GM13977 (cell line): ENCODE measurements at places on chromosomes 1 and 21.

DNA sequence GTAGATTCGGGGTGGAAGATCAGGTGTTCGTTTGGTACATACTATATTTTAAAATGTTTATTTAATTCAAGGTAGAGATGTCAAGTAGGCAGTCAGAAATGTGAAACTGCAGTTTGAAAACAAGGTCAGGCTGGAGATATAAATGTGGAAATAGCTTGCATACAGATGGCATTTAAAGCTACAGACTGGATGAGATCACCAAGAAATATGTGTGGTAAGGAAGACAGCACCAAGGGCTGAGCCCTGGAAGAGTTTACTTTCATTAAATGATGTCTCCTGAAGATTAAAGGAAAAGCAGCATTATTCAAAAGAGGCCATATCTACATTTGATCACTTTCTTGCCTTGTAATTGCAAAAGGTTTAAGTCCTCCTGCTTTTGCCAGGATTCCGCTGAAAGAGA lies 271.3 kb downstream of the PTBP2 start:
- no peak for DNase-seq

GRCh38 chr21:29904359-29905282 lies 35.2 kb downstream of the GRIK1 start:
- DNase-seq, result no peak

DNA sequence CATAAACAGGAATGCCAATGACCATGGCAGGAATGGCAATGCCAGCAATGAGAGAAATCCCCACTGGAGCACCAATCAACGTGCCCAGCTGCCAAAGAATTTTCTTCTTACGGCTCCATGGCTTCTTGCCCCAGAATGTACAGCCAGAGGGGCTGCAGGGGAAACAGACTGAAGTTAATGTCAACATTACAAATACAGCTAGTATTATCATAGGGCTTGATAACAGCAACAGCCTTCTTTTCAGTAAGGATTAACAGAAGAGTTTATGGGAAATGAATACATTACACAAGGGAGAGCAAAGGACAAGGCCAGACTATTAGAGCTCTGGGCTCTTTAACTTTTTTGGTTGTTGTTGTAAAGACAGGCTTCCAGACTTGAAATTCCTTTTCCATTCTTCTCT lies 18.2 kb downstream of the RNF19B start:
- no peak for DNase-seq

GRCh38 chr1:20430355-20431175 lies 55.4 kb downstream of the CAMK2N1 start:
- peak; percentile 63 for DNase-seq

GRCh38 chr1:164689672-164690511 lies 130.9 kb downstream of the PBX1 start:
- DNase-seq, result no peak

- DNase-seq, result no peak
Measured at GRCh38 chr1:239417986-239418640, 31.7 kb downstream of the CHRM3 start.

GRCh38 chr21:35005560-35006224 lies 43.4 kb downstream of the RUNX1 start:
- no peak for DNase-seq

DNA sequence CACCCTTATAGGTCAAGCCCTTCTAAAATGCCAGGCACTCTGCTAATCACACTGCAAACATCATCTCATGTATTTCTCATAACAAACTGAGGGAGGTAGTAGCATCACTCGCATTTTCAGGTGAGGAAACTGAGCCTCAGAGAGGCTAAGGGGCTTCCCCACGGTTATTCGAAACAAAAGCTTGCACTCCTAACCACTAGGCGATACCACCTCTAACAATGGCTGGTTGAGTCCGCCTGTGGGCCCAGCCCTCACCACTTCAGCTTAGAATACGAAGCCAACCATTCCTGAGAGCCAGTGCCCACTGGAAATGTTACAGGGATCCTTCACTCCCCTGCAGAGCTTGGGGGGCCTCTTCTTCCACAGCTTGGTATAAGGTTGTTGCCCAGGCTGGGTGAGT lies 65.3 kb upstream of the TENT5C start:
- no peak for DNase-seq

- DNase-seq, result peak; percentile 18
Measured at GRCh38 chr1:87588495-87588894, 259.8 kb downstream of the LMO4 start.

DNA sequence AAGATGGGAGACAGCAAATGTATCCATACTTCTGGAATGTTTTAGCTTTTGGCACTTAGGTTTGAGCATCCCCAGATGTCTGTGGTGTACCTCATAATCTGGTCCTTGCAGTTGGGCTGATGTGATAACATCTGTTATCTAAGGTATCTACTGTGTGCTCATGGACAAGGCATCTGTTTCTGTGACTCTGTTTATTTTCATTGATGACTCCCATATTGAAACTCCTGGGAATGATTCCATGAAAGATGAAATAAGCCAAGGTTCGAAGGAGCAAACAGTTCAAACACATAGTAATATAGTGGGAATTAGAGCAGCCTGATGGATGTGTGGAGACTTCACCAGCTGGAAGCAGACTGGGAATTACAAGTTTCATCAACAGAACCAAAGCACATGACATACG lies 20.7 kb upstream of the TRIM45 start:
- DNase-seq, result no peak

GRCh38 chr1:45016767-45017166 lies 4.7 kb downstream of the UROD start:
- no peak for DNase-seq

DNA sequence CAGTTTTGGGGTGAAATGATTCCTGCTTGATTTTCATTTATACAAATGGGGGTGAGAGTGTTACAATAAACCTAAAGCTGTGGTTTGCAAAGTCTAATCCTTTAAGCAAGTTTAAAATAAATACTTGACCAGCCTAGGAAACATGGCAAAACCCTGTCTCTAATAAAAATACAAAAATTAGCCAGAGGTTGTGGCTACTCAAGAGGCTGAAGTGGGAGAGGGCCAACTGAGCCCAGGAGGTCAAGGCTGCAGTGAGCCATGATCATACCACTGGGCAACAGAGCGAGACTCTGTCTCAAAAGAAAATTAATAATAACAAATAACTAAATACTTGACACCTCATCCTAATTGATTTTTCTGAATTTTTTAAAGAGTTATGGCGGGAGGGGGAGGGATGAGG lies 110.8 kb downstream of the EIF4G3 start:
- DNase-seq, result no peak

GRCh38 chr1:68113966-68114365 lies 63.5 kb upstream of the DIRAS3 start:
- no peak for DNase-seq

DNA sequence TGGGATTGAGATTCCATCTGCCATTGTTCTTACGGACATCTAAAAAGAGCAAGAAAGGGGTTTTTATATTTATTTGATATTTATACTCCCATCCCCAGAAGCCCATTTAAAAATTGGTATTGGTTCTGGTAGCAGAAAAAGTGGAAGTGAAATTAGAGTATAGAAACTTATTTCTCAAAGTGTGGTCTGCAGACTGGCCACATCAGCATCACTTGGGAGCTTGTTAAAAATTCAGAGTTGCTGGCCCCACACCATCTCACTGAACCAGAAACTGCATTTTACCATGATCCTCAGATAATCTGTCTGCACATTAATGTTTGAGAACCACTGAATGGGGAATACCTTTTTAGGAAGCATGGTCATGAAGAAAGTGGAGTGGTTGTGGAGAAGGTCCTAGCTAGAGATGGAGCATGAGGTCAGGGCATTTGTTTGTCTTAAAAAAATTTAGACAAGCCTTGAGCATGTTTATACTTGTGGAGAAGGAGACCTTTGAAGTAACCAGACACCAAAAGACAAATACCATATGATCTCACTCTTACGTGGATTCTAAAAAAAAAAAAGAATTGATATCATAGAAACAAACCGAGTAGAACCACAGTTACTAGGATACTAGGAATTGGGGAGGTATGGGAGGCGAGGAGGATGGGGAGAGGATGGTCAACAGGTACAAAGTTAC lies 116.3 kb downstream of the ST6GALNAC3 start:
- peak; percentile 9 for DNase-seq

- DNase-seq, result no peak
Measured at GRCh38 chr1:205570796-205571537, 60.8 kb downstream of the ELK4 start.

DNA sequence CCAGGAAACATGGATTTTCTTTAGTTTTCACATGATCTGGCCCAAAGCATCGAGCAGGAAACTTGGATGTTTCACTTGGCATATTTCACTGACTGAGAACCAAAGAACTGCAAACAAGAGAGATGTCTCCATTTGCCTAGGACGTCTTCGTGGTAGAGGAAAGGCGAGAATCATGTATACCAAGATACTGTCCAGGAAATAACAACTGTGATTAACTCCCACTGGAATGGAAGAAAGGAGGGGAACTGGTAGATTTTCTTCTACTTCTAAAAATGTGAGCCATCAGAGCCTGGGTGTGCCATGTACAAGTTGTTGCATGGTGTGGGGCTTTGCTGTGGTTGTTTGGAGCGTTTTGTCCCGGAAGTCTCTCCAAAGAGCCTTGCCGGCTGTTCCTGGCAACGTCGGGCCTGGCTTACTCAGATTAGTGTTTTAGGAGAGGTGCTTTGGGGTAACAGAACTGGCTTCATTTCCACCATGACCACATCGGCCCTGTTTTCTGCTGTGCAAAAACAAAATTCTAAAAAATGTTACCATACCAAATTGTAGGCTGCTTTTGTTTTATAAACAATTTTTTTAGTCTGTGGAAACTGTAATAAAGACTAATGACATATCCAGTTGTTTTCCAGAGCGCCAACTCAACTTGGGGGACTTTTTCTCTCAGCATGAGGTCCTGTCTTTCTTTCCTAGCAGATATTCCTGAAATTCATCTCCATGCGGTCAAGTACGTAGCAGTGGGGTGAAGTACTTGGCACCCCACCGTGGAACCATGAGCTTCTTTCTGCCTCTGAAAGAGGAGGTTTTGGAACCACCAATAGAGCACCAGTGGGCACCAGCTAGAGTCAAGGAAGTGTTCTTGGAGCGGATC lies 118.3 kb downstream of the TM2D1 start:
- no peak for DNase-seq

DNA sequence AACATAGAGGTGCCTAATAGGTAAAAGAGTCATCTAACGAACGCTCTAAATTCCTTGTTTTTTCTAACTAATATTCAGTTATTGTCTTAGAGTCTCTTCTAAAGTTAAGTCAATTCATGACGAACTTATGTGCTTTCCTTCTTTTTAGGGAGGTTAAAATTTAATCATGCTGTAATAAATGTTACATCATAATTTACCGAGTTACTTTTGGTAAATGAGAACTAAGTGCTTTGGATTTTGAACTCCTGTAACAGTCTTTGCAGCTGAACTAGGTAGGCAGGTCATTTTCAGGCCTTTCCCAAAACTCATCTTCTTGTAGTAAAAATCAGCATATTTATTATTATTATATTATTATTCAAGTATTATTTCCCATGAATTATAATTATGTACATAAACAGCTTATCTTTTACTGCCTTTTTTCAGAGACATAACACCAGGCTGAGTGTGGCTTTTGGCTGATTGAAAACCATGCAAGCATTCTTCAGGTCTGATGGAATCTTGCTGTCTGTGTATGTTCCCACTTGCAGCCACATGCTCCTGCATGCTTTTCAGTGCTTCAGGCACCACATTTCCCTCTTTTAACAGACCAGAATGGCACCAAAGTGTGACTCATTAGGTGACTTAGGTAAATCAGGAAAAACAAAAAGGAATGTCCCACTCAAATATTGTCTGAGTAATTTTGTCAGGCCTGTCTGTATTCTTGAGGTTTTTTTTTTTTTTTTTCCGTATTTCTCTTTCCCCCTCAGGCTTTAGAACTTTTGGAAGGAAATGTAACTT lies 81.0 kb upstream of the CD55 start:
- no peak for DNase-seq

DNA sequence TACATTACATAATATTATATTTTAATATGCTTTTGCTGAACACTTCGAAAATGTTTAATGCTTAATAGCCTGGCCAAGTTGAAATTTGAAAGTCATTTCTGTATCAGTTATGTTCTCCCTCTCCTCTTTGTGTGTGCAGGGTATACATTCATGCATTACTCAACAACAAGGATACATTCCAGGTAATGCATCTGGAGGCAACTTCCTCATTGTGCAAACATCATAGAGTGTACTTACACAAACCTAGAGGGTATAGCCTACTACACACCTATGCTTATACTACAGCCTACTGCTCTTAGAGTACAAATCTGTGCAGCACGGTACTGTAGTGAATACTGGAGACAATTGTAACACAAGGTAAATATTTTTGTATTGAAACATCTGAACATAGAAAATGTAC lies 407.3 kb downstream of the MRPL39 start:
- DNase-seq, result no peak

DNA sequence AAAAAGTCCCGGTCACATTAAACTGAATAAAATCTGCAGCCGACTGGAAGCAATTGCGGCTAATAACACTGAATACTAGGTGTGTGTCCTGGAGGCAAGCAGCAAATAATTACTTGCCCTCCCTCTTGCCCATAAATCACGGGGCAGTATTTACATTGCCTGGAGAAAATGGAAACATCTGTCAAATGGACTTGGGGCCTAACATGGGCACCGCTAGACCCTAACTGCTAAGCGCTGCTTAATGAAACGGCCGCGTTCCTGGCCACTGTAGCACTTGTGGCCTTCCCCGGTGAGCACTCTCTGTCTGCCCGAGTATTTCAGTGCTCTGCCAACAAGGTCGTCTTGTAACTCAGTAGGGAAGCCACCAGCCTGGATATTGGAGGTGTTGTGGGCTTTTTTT lies 23.9 kb upstream of the KNCN start:
- DNase-seq, result no peak

- DNase-seq, result no peak
Measured at GRCh38 chr1:15016001-15016400, 137.5 kb upstream of the TMEM51 start.

- no peak for DNase-seq
Measured at GRCh38 chr1:44660176-44660575, 14.1 kb downstream of the TMEM53 start.

- peak; percentile 31 for DNase-seq
Measured at GRCh38 chr1:223670458-223671159, 5.1 kb upstream of the CAPN8 start.

GRCh38 chr1:172754609-172755008 lies 95.7 kb downstream of the FASLG start:
- no peak for DNase-seq
